Memory B cell (primary cell): ENCODE measurements at places on chromosomes 6 and 20.

- DNase-seq = no peak
Observed at GRCh38 chr20:50040432-50041245, 57.9 kb downstream of the SNAI1 start.

DNA sequence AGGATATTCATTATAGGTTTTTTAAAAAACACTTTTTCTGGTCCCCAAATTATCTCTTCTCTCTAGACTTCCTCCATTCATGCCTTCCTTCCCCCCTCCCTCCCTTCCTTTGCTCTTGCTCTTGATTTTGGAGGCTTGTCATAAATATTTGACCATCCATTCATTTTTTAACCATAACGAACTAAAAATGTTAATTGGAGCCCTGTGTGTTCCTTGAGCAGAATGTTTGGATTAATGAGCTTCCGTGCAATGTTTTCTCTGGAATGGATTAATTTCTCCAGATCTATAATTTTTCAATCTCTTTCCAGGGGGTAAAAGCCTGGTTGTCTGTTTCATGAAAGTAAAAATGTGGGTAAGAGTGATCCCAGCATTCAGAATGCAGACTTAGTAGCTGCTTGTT is 155.5 kb downstream of the ESR1 start:
- no peak for DNase-seq

GRCh38 chr6:55210952-55211351 is 36.6 kb downstream of the HCRTR2 start:
- DNase-seq = no peak

GRCh38 chr6:74872754-74873476 is 332.9 kb downstream of the COL12A1 start:
- DNase-seq = no peak

- peak; percentile 66 for DNase-seq
Observed at GRCh38 chr6:43723737-43724295, 36.2 kb upstream of the MRPS18A start.

GRCh38 chr6:15989397-15989796 is 139.5 kb upstream of the MYLIP start:
- DNase-seq = no peak

GRCh38 chr6:134453792-134454510 is 136.0 kb upstream of the SGK1 start:
- DNase-seq = no peak

GRCh38 chr20:47196091-47197081 is 160.1 kb downstream of the ZMYND8 start:
- DNase-seq = peak; percentile 78

DNA sequence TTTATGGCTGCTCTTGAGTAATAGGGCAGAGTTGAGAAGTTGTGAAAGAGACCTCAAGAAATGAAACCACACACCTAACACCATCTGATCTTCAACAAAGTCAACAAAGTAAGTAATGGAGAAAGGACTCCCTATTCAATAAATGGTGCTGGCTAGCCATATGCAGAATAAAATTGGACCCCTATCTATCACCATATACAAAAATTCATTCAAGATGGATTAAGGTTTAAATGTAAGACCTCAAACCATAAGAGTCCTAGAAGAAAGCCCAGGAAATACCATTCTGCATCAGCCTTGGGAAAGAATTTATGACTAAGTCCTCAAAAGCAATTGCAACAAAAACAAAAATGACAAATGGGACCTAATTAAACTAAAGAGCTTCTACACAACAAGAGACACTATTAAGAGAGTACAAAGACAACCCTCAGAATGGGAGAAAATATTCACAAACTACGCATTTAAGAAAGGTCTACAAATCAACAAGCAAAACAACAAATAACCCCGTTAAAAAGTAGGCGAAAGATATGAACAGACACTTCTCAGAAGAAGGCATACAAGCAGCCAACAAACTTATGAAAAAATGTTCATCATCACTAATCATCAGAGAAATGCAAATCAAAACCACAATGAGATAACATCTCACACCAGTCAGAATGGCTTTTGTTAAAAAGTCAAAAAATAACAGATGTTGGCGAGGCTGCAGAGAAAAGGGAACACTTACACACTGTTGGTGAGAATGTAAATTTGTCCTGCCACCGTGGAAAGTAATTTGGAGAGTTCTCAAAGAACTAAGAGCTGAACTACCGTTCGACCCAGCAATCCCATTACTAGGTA is 4.0 kb downstream of the MAP3K5 start:
- no peak for DNase-seq

GRCh38 chr6:87724983-87725811 is 23.2 kb upstream of the AKIRIN2 start:
- peak; percentile 41 for DNase-seq

DNA sequence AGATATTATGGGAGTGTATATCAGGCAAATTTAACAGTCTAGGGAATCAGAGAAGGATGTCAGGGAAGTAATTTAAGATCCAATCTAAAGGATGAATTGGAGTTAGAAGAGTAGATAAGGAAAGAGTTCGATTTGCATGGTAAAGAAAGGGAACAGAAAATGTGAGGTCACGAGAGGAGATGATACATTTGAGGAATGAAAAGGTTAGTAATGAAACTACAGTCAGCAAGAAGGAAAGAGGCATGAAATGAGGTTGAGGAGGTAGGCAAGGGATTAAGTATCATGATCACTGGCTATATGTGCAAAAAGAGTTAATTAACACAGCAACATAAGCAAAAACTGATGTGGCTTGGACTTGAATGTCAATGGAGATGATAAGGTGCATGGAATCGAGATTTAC is 22.4 kb downstream of the ZNF318 start:
- no peak for DNase-seq

- no peak for DNase-seq
Observed at GRCh38 chr6:11437824-11438459, 99.6 kb upstream of the TMEM170B start.

GRCh38 chr6:143707697-143708096 is 29.9 kb downstream of the PHACTR2 start:
- DNase-seq = no peak

- DNase-seq = no peak
Observed at GRCh38 chr6:4575714-4576113, 200.5 kb upstream of the CDYL start.

DNA sequence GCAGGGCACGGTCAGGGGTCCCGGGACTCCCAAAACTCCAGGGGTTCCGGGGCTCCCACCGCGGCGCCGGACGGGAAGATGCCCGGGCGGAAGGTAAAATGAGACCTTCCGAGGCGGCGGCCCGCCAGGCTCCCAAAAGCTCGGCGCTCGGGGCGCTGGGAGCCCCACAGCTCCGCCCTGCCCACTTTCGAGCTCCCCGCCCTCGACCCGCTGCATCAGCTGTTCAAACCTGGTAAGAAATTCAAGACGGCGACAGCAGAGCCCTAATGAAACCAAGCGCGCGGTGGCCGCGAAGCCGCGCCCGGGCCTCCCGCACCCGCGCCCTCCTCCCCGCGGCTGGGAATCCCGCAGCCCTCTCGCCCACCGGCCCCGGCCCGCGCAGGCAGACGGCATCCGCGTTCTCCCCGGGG is 369 bp downstream of the SLC4A11 start:
- peak; percentile 34 for DNase-seq

- DNase-seq = no peak
Observed at GRCh38 chr6:56995347-56995902, 40.5 kb downstream of the BEND6 start.

GRCh38 chr20:40651151-40651550 is 37.9 kb downstream of the MAFB start:
- no peak for DNase-seq

GRCh38 chr6:45478240-45478639 is 100.5 kb upstream of the SUPT3H start:
- DNase-seq = no peak

- DNase-seq = no peak
Observed at GRCh38 chr6:56714273-56714672, 71.6 kb upstream of the DST start.

GRCh38 chr6:128327890-128328289 is 192.5 kb downstream of the PTPRK start:
- peak; percentile 13 for DNase-seq

DNA sequence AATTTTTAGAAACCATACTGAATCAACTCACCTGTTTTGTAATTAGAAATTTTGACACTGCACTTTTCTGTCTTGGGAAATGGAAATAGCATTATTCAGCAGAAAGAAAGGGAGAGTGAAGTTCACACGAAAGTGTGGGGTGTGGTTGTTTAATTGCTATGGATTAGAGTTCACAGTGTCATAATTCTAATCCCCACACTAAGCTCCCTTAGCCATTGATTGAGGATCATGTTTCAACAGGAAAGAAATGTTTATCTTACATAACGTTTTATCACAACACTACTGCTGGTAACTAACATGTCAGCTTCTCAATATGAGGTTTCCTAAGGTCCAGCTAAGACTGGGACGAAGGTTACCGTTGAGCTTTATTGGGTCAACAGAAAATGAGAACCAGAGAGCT is 31.4 kb upstream of the GSTA5 start:
- DNase-seq = no peak

DNA sequence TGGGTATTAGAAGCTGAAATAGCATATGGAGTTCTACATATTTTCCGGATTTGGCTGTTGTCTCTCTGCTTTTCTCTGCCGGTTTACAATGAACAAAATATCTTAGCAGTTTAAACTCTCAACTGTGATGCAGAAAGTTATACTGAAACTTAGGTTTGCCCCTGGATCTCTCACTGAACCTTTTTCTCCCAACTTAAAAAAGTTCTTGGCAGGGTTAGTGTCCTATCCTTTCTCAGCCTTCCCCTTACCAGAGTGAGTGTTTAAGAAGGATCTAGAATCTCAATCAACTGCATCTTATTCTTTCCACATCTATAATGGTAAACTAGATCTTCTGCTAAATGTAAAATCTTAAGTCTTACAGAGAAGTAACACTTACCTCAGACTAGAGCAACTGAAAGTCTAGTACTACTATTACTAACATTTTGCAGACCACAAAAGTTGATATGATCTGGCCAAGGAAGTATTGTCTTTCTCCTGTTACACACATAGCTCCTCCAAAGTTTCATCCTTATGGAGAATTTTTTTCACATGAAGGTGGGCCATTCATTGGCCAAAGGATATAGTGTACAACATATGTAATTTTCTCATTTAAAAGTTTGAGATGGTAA is 392.3 kb upstream of the RUNX2 start:
- DNase-seq = no peak

GRCh38 chr20:54704032-54704635 is 228.7 kb downstream of the DOK5 start:
- DNase-seq = no peak

DNA sequence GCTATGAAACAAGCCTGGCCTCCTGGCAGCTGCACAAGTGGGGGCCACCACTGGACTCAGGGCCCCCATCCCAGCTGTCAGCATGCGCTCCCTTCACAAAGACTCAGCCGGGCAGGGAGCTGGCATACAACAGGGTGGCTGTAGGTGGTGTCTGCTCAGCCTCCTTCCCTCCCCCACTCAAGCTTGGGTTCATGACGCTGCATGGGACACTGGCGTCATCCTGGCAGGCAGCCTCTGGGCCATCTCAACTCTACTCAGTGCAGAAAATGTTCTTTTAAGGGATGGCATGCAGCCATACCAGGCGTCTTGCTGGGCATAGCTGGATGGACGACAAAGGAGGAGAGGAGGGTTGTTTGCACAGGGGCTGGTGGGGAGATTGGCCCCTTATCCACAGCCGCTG is 30.5 kb downstream of the SAYSD1 start:
- no peak for DNase-seq

GRCh38 chr6:32133786-32134185 is 3.7 kb upstream of the FKBPL start:
- DNase-seq = no peak

- DNase-seq = no peak
Observed at GRCh38 chr6:136251394-136251793, 1.3 kb upstream of the MTFR2 start.

DNA sequence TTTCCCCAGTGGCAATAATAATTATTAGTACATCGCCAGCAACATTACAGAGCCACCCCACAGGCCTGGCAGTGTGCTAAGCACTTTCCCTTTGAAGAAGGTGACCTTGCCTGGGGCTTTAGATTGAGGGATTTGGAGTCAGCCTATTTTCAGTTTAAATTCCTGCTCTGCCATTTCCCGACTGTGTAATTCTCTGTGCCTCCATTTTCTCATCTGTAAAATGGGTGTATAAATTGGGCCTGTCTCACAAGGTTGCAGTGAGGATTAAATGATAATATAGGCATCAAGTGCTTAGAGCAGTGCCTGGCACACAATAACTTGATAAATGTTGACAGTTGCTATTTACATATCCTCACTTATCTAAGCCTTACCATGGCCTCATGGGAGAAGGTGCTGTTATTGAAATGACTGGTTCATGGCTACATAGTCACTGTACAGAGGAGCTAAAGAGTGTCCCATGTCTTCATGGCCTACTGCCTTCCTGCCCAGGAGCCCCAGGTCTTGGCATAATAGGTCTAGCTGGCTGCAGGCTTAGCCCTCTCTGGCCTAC is 5.1 kb upstream of the SCRT2 start:
- no peak for DNase-seq

DNA sequence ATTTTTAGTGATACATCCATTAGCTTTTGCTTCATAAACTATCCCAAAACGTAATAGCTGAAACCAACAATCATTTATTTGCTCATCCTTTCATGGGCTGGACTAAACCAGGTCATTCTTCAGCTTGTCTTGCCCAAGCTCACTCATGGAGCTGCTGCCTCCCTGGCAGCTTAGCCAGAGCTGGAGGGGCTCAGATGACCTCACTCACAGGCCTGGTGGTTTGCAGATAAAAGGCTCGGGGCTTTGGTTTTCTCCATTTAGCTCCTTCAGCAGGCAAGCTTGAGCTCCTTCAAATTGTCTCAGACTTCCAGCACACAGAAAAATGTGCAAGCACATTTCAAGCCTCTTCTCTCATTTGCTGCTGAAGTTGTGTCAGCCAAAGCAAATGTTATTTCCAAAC is 139.1 kb downstream of the BTBD3 start:
- no peak for DNase-seq

DNA sequence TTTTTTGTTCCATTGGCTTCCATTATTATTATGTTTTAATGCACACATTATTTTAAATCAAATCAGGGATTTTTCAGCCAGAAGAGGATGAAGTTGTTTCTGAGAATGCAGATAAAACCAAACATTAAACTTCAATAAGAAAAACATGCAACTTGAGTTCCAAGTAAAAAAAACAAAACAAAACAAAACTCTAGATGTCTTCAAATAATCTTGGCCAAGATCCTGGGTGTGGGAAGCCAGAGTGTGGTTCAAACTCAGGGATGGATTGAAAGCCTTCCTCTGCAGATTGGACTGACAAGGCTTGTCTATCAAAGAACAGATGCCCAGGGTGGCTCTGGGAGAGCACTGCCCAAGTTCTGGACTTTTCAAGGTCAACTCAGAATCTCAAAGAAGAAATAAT is 134.1 kb downstream of the LCA5 start:
- no peak for DNase-seq

DNA sequence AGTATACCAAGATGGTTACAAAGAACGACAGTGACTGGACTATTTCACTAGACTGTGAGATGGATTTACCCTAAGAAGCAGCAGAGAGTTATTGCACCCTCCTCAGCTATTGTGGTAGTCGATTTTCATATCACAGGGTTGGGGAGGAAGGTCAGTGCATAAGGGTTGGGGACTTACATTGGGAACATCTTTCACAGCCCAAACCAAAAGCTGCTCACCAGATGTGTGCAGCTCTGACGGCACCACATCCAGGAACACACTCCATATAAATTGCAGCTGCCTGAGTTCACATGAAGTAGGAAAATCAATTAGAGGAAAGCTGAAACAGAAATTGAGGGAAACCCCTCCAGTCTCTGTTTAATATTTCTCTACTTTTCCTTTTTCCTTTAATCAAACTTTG is 470.5 kb upstream of the NRSN1 start:
- no peak for DNase-seq

- DNase-seq = no peak
Observed at GRCh38 chr6:78670802-78671201, 196.5 kb upstream of the IRAK1BP1 start.

- no peak for DNase-seq
Observed at GRCh38 chr6:158897236-158897635, 78.1 kb upstream of the EZR start.
